ENCODE measurements at places on chromosomes 1 and 21.

DNA sequence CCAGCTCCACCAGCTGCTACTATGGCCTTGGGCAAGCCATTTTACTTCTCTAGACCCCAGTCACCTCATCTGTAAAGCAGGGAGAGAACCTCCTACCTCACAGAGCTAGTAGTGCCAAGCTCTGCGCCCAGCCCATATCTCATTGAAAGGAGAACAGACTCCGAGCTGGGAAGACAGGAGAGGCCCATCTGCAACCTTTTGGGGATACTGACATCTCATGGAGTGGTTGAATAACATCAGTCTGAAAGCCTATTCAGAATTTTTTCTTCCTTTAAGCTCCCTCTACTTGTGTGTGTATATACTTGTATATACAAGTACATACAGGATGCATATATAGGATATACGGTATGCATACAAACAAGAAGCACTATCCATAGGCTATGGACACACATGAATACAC is 279.5 kb upstream of the POU3F1 start:
- no peak for DNase-seq

DNA sequence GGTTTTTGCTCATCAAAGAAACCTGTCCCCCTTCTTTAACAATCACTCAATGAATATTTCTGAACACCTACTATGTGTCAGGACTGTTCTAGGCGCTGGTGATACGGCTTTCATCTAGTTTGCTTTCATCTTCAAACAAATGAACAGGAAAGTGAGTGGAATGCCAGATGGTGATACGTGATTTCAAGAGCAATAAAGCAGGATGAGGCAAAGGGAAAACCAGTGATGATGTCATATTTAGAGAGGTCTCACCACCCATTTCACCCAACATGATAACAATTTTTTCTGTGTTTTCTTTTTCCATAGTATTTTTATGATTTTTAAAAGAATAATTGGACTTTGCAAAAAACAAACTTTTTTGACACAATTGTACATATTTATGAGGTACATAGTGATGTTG is 11.3 kb upstream of the SLC6A17 start:
- DNase-seq: no peak

GRCh38 chr1:76015478-76016103 is 59.0 kb upstream of the ST6GALNAC3 start:
- DNase-seq: no peak

GRCh38 chr1:28887419-28887834 is 26.9 kb upstream of the EPB41 start:
- DNase-seq: peak; percentile 50

- no peak for DNase-seq
These were observed 102.0 kb upstream of the COA6 start for GRCh38 chr1:234271243-234271606.

- no peak for DNase-seq
These were observed 157.5 kb upstream of the KLHDC7A start for GRCh38 chr1:18323259-18323658.

Data from HL-60 (cell line).